CD4-positive, alpha-beta T cell treated with Interleukin-2 at 100 ng/mL for 4 hours (primary cell): ENCODE measurements at places on chromosomes 3 and 15.

GRCh38 chr15:50979041-50979440 lies 70.6 kb downstream of the AP4E1 start:
- no peak for DNase-seq

- no peak for DNase-seq
Observed at GRCh38 chr3:143771258-143771657, 77.0 kb downstream of the SLC9A9 start.

GRCh38 chr3:158267015-158267414 lies 157.1 kb downstream of the RSRC1 start:
- DNase-seq = no peak

DNA sequence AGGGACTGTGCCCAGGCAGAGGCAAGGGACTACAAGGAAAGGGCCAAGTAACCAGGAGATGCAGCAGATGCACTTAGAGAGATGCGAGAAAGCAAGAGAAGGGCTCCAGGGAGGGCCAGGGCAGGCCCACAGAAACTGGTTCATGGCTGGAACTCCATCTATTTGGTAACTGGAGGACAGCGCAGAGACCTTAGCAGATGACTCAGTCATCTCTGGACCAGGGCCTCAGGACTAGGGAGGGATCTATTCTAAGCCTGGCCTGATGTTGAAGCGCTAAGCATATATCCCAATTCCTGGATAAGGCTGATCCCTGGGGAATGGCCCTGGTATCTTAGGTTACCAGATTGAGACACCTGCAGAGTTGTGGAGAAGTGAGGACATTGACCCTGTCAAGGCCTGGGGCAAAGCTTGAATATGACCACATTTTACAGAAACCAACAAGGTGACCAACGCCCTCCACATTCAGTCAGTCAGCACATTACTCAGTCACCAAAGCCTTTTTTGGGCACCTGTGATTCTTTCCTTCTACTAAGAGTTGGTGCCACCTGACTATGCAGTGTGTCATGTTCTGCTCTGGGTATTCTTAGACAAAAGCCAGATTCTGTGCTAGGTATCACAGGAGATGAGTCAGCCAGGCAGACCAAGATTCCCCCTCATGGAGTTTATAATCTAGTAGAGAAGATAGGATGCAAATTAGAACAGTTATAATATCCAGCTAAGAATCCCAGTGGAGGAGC lies 68.4 kb upstream of the SLCO3A1 start:
- DNase-seq = no peak

GRCh38 chr3:74328435-74328834 lies 286.0 kb downstream of the CNTN3 start:
- DNase-seq = no peak

- DNase-seq = no peak
Observed at GRCh38 chr3:126494204-126494969, 18.7 kb upstream of the ZXDC start.

DNA sequence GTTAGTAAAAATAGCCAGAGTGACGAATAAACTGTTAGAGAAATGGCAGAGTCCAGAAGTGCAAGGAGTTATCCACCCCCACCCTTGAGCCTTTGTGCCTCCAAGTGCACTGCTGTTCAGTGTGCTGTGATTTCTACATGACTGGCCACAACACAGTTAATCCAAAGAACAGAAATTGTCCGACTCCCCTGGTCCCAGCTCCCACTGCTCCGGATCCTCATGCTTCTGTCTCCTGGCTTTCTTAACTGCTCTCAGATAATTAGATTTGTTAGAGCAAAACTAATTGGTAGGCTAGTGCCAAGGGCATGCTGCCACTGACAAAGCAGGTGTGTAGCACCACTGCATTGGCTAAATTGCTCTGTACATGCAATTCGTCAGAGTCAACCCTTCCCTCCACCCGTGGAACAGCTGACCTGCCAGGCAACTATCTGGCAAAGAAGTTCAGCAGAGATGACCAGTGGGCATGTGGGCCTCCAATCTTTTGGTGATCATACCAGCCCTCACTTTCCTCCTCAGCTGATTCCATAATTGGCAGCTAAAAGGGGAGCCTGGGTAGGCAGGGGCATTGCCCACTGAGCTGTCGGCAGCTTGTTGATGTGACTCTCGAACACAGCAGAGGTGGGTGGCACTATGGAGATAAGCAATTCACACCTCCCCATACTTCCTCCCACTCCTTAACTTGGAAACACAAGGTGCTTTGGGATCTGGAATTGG lies 18.9 kb upstream of the ACAP2 start:
- no peak for DNase-seq

DNA sequence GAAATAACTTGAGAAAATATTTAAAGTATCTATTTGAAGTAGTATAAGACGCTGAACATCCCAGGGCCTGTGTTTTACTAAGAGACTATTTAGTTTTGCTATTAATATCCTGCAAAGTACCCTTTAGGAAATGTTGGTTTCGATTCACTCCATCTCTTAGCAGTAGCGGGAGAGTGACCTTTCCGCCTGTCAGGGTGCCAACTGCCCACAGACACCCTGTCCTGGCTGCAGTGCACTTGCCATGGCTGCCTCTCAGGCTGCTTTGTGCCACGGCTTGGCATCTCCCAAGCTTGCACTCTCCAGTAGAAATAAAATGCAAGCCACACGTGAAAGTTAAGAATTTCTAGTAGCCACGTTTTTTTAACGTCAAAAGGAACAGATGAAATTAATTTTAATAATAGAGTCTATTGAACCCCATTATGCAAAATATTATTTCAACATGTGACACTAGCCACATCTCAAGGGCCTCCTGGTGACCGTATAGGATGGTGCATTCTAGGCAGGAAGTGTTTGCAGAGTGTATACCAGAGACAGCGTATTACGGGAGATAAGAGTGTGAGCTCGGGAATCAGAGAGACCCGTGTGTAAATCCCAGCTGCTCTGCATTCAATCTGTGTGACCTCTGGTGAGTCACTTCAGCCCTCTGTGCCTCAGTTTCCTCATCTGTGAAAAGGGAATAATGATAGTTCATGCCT lies 19.8 kb downstream of the ADAMTS9 start:
- DNase-seq = no peak

DNA sequence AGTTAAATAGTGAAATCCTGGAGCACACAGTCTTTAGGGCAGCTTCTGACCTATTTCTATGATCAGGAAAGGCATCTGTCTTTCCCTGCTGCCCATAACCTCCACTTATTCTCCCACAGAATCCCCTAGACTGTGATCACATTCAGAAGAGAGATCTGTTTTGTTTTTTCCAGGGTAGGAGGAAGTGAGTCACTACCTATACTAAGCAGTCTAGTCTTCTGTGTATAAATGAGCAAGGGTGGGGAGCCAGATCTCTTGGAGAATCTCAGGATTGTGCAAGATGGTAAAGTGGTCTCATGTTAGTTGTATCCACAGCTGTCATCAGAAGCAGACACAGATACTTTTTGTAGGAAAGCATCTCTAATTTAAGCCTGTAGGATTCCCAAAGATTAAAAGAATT lies 11.8 kb upstream of the FBXO22 start:
- no peak for DNase-seq

DNA sequence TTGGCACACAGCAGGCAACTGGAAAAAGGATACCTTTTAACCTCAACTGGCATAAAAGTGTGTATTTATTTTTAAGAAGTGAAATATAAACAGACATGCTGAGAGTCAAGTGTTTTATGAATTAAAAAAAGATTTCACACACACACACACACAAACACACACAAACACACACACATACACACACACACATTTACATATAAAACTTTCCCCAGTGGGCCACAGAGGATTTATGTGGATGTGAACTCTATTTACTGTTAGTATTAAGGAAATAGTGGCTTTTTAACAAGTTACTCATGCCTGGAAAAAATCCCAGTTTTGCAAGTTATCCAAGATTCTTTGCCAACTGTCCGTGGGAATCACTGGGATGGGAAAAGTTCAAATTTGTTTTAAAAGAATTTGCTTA lies 725.9 kb upstream of the NR2F2 start:
- no peak for DNase-seq

DNA sequence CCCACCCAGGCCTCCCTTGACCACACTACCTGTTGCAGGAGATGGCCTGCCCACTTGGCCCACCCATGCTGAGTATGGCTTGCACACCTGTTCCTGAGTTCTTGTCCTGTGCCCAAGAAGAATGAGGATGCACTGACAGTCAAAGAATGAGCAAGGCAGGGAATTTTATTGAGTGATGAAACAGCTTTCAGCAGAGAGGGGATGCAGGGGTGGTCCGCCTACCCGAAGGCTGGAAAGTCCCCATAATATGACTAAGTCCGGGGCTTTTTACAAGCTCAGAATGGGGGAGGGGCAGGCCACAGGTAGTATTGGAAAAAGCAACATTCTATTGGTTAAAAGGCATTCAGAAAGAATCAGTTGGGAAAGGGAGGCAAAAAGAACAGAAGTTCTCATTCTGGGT lies 29.9 kb upstream of the RNU6-1 start:
- no peak for DNase-seq

DNA sequence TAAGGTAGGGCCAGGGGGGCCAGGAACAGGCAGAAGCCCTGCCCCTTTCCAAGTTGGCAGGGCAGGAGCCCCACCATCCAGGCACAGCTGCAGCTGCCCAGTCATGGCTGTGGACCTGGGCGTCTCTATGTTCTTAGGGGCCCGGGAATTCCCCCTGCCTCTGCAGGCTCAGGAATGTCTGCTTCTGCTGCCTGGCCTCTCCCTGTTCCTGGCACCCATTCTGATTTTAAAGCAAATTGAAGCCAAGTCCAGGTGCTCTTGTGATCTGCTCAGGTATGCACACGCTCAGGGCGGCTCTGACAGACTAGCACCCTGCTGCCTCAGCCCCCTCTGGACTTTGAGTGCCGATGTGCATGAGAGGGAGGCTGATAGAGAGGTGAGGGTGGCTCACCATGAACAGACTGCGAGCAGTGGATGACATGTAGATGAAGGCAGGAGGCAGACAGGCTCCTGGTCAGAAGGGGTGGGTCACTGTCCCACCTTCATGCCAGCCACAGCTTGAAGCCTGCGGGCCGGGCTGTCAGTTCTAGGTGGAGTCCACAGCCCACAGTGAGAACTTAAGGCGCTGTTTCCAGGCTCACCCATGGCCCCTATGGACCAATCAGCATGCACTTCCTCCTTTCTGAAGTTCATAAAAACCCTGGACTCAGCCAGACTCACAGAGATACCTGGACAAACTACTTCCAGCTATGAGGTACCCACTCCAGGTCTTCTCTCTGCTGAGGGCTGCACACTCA lies 747.8 kb upstream of the GBE1 start:
- no peak for DNase-seq

GRCh38 chr3:82610236-82610635 lies 848.8 kb upstream of the GBE1 start:
- no peak for DNase-seq

DNA sequence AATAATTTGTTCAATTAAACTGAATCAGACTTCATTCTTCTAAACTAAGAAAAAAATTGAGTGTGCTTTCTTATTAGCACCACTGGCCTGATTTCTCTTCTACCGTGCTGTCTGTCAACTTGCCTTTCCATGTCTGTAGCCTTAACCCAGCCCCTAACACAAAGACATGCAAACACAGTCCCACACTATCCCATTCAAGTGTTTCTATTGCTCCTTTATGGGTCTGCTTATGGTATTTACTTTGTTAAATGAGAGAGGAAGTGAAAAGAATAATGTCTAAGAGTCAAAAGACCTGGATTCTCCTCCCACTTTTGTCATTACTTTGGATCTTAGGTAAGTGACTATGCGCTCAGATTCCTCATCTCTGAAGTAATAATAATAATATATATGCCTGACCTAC lies 55.3 kb downstream of the GTF2E1 start:
- no peak for DNase-seq

DNA sequence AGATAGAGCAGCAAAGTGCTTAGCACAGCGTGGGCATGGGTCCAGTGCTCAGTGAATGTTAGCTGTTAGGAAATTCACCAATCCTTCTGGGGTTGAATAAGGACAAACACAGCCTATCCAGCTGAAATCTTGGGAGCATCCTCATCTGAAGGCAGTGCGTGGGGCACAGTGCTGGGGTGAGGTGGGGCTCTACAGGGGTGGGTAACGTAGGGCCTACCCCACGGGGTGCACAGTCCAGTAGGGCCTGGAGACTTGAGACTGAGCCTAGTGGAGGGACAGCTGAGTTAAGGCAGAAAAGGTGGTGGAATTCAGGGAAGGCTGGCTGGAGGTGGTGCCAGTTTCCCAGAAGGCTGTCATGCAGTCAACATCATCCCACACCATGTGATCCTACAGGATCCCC lies 73.0 kb downstream of the ISG20 start:
- DNase-seq = no peak
